Karpas-422 (cell line): ENCODE measurements at places on chromosomes 6 and 20. TPM values are rescaled to one million over a fixed set of nuclear protein-coding genes. Genes with fewer than 3 reads are reported as not detected.

The GSTA3 gene
- total RNA-seq, result not detected in 2 replicates

The SIM1 gene
- not detected in 2 replicates for total RNA-seq

The TNNC2 gene
- total RNA-seq, result not detected in 2 replicates

DNA sequence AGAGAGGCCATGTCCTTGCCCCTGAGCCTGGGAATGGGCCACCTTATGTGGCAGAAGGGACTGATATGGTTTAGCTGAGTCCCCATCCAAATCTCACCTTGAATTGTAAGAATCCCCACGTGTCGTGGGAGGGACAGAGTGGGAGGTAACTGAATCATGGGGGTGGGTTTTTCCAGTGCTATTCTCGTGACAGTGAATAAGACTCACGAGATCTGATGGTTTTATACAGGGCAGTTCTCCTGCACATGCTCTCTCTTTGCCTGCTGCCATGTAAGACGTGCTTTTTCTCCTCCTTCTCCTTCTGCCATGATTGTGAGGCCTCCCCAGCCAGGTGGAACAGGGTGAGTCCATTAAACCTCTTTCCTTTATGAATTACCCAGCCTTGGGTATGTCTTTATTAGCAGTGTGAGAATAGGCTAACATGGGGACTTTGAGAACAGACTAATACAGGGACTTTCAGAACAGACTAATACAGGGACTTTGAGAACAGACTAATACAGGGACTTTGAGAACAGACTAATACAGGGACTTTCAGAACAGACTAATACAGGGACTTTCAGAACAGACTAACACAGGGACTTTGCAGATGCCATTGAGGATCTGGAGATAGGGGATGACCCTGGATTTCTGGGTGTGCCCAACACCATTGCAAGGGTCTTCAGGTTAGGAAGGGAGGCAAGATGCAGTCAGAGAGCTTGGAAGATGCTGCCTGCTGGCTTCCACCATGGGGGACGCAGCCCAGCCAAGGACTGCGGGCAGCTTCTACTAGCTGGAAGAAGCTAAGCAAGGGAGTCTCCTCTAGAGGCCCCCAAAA lies 86.9 kb downstream of the RAMACL start:
- H3K4me1 ChIP-seq, result peaks cover 7% of the 10 kb centered on the region
- no peak overlapping the region for H3K4me3 ChIP-seq
- no peaks in the 10 kb centered on the region for H3K36me3 ChIP-seq
- H3K27me3 ChIP-seq, result no peaks in the 10 kb centered on the region
- no peak for DNase-seq

DNA sequence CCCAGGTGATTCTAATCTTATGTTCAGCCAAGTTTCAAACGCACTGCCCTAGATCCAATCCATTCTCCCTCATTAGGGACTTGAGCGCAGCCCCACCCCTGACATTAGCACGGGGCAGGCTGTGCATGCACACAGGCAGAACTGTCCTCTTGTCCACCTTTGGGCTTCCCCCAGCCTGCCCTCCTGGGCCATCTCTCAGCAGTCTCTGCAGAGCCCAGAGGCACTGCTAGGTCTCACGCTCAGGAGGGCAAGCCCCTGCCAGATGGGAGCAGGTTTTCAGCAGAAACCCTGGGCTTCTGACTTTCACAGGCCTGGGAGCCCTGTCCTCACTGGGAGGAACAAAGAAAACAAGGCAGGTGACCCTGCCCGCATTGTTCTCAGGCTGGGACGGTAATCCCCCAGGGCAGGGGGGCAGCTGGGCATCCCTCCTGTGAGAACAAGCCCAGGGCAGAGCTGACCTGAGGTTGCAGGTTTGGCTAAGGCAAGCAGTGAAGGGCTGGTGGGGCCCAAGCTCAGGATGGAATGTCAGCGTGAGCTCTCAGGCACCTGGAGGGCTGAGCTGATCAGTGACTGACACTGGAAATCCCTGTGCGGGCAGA lies 24.5 kb downstream of the KCNK5 start:
- no peak for DNase-seq
- no peaks in the 10 kb centered on the region for H3K4me1 ChIP-seq
- H3K36me3 ChIP-seq, result no peaks in the 10 kb centered on the region

- peaks cover 60% of the 10 kb centered on the region for H3K4me1 ChIP-seq
- no peaks in the 10 kb centered on the region for H3K27me3 ChIP-seq
- no peak overlapping the region; the same call in 1 of the 2 replicates for H3K4me3 ChIP-seq
- DNase-seq, result no peak
- H3K27ac ChIP-seq, result no peak overlapping the region
Observed at GRCh38 chr20:46408281-46408731, 1.9 kb upstream of the ELMO2 start.

GRCh38 chr6:68108233-68108835 lies 526.7 kb upstream of the ADGRB3 start:
- H3K27ac ChIP-seq, result no peak overlapping the region
- no peaks in the 10 kb centered on the region for H3K27me3 ChIP-seq
- DNase-seq, result no peak
- no peak overlapping the region for H3K4me3 ChIP-seq
- no peaks in the 10 kb centered on the region for H3K36me3 ChIP-seq

- no peaks in the 10 kb centered on the region for H3K36me3 ChIP-seq
- H3K27ac ChIP-seq, result no peak overlapping the region
- DNase-seq, result no peak
- H3K4me3 ChIP-seq, result no peak overlapping the region
- H3K27me3 ChIP-seq, result no peaks in the 10 kb centered on the region
- no peaks in the 10 kb centered on the region for H3K4me1 ChIP-seq
Observed at GRCh38 chr6:140011537-140011936, 637.1 kb upstream of the CITED2 start.

GRCh38 chr6:54877713-54878317 lies 31.2 kb downstream of the FAM83B start:
- H3K27me3 ChIP-seq, result no peaks in the 10 kb centered on the region
- no peaks in the 10 kb centered on the region for H3K36me3 ChIP-seq
- H3K4me1 ChIP-seq, result no peaks in the 10 kb centered on the region
- no peak overlapping the region for H3K27ac ChIP-seq
